Mucosa of descending colon (tissue), 3 donors: ENCODE measurements at places on chromosomes 12 and 14. TPM values are rescaled to one million over a fixed set of nuclear protein-coding genes. Genes with fewer than 3 reads are reported as not detected.

GRCh38 chr12:5807090-5807414 lies 138.0 kb downstream of the ANO2 start:
- DNase-seq, result no peak

GRCh38 chr12:30796313-30796780 lies 41.6 kb upstream of the CAPRIN2 start:
- DNase-seq, result no peak

- no peak for DNase-seq
Observed at GRCh38 chr12:49230805-49231194, 34.1 kb upstream of the TUBA1C start.

Gene PKP2
- total RNA-seq, result 85.0 TPM

Gene IFI27
- total RNA-seq, result 1,655 TPM
